ENCODE measurements at places on chromosomes 11 and 22.

- no peaks in the 10 kb centered on the region for H3K27me3 ChIP-seq
- no peak overlapping the region for H3K27ac ChIP-seq
- DNase-seq: no peak
- H3K4me1 ChIP-seq: peaks cover 7% of the 10 kb centered on the region
- H3K4me3 ChIP-seq: no peak overlapping the region
These were observed 7.4 kb downstream of the UFD1 start for GRCh38 chr22:19471572-19471971.

GRCh38 chr22:23744001-23744400, 6.9 kb downstream of the ZNF70 start:
- no peak for DNase-seq
- no peaks in the 10 kb centered on the region for H3K27me3 ChIP-seq
- H3K36me3 ChIP-seq: peaks cover 9% of the 10 kb centered on the region
- H3K4me1 ChIP-seq: no peaks in the 10 kb centered on the region
- no peak overlapping the region for H3K4me3 ChIP-seq

- no peak for DNase-seq
- H3K4me1 ChIP-seq: no peaks in the 10 kb centered on the region
- no peak overlapping the region for H3K4me3 ChIP-seq
- no peaks in the 10 kb centered on the region for H3K27me3 ChIP-seq
These were observed 18.4 kb downstream of the TTC12 start for GRCh38 chr11:113332638-113333329.

DNA sequence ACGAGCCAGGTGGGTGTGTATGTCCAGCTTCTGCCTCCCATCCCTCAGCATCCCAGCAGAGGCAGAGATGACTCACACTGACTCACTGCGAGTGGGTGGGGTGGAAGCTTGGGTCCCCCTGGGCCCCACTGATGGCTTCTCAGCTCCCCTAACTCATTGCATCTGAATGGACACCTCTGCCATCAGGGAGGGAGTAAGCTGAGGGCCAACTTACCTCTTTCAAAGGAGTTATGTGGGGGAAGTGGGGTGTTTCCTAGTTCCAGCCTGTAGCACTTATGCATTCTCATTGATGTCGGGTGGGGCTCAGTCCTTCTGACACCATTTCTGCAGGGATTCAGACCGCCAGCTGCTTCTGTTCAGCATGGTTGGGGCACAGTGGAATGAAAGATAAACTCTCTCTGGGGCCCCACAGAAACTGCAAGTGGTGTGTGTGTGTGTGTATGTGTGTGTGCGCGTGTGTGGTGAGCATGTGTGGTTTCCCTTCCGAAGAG, 1425.8 kb downstream of the TBC1D22A start:
- no peaks in the 10 kb centered on the region for H3K27me3 ChIP-seq
- DNase-seq: no peak
- no peaks in the 10 kb centered on the region for H3K36me3 ChIP-seq

- H3K36me3 ChIP-seq: no peaks in the 10 kb centered on the region
- no peak overlapping the region for H3K4me3 ChIP-seq
- no peak for DNase-seq
- peak overlapping the region; percentile 69 for H3K27ac ChIP-seq
- H3K27me3 ChIP-seq: no peaks in the 10 kb centered on the region
These were observed 27.9 kb downstream of the ADAMTS15 start for GRCh38 chr11:130476200-130476921.

DNA sequence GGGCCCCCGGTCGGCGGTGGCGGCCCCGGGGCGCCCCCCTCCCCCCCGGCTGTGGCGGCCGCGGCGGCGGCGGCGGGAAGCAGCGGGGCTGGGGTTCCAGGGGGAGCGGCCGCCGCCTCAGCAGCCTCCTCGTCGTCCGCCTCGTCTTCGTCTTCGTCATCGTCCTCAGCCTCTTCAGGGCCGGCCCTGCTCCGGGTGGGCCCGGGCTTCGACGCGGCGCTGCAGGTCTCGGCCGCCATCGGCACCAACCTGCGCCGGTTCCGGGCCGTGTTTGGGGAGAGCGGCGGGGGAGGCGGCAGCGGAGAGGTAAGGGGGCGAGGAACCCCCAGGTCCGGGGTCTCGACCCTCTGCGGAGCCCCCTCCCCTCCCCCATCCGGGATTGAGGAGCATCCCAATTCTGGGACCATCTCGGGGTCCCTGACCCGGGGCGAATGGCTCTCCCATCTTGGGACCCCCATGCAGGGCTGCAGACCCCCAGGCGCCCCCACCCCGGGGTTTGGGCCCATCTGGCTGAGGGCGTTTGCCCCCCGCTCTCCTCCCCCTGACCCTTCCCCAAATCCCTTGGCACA, 431 bp downstream of the KMT2A start:
- no peak for DNase-seq
- peak overlapping the region; percentile 94 for H3K27ac ChIP-seq
- peak overlapping the region; percentile 97 for H3K4me3 ChIP-seq

GRCh38 chr11:65488273-65489034, 10.4 kb upstream of the MALAT1 start:
- peaks cover 82% of the 10 kb centered on the region for H3K4me1 ChIP-seq
- no peaks in the 10 kb centered on the region for H3K36me3 ChIP-seq
- H3K27me3 ChIP-seq: no peaks in the 10 kb centered on the region

DNA sequence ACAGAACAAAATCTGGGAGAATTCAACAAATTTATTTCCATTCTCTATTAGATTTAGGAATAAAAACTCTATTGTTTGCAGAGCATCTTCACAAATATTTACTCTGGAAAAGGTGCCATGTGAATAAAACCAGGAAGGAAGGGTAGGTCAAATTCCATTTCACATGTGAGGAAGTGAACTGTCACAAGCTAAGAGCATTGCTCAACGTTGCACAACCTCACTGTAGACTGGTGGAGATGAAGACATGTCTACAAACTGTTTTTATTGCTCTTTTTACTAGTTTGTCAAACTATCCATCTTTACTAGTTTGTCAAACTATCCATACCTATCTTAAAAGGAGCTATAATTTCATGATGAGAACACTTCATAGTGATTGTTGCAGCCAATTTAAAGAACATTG, 236.4 kb downstream of the CNTN5 start:
- no peak for DNase-seq
- no peaks in the 10 kb centered on the region for H3K27me3 ChIP-seq
- H3K27ac ChIP-seq: no peak overlapping the region
- H3K4me1 ChIP-seq: no peaks in the 10 kb centered on the region

- no peak overlapping the region for H3K4me3 ChIP-seq
- no peak overlapping the region for H3K27ac ChIP-seq
- no peaks in the 10 kb centered on the region for H3K36me3 ChIP-seq
- no peaks in the 10 kb centered on the region for H3K4me1 ChIP-seq
- no peak for DNase-seq
These were observed 236.1 kb downstream of the KCNA4 start for GRCh38 chr11:29780756-29781155.
